ENCODE measurements at places on chromosomes 5 and 9.

DNA sequence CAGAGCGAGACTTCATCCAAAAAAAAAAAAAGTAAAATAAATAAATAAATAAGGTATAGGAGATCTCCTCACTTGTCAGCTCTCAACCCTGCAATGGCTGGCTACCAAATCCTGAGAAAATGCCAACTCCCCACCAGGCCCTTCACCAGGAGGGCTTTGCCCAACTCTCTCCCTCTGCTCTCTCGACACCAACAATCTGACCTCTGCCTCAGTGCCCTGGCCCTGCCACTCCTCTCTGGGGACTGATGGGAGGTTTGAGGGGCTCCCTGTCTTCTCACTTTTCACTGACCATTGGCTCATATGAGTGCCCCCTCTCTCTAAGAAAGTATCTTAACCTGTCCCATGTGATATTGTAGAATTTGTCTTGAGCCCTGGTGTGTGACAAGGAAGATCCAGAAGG lies 52.6 kb upstream of the SH3PXD2B start:
- DNase-seq: no peak

GRCh38 chr5:10354048-10354872 lies 765 bp downstream of the MARCHF6 start:
- peak; percentile 83 for DNase-seq

DNA sequence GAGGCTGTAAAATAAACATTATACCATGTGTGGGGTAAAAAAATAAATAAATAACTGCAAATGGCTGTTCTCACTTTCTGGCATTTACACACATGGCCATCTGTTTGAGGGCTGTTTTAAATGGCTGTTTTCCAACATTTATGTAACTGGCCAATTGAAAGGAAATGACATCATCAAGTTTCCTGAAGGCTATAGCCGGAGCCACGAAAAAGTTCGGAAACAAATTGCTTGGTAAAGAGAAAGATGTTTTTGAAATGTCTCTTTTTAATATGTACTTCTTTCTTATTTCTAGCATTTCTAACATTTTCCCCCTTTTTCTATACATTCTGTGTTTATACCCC lies 95.4 kb upstream of the DAB2 start:
- DNase-seq: no peak

DNA sequence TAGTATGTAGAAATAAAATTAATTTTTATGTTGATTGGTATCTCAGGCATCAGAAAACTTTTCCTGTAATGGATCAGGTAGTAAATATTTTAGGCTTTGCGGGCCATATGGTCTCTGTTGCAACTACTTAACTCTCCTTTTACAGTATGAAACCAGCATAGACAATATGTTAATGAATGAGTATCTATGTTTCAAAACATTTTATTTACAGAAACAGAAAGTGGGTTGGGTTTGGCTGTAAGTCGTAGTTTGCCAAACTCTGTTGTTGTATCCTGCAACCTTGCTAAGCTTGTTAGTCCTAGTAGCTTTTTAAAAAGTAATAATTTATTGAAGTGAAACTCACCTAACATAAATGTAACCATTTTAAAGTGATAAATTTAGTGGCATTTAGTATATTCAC lies 132.1 kb downstream of the NR3C1 start:
- no peak for DNase-seq

- DNase-seq: no peak
These were observed 270.4 kb upstream of the TUT7 start for GRCh38 chr9:86624630-86625029.

DNA sequence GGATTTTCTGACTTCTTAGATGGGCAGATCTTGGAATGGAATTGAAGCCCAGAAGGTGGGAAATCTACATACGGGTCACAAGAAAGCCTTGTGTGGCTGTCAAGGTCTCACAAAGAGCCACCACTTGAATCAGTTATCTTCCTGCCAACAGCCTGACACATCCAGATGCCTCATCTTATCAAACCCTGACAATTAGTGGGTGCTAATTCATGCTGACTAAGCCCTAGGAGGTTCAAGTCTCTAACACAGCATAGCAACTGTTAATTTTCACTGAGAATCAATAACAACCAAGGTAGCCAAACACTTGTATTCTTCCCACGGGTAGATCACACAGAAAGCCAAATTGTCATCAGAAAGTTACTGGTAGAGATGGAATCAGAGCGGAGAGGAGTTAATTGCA lies 222.2 kb downstream of the TMEM167A start:
- no peak for DNase-seq

- no peak for DNase-seq
These were observed 168.1 kb upstream of the MAP3K1 start for GRCh38 chr5:56647099-56647850.

GRCh38 chr9:123269281-123269680 lies 895 bp upstream of the STRBP start:
- DNase-seq: no peak

GRCh38 chr5:2534251-2534650 lies 217.2 kb downstream of the IRX2 start:
- DNase-seq: no peak

- no peak for DNase-seq
These were observed 88.9 kb downstream of the CDK5RAP2 start for GRCh38 chr9:120490888-120491595.

- DNase-seq: no peak
These were observed 329.2 kb downstream of the OSTF1 start for GRCh38 chr9:75417471-75417870.

DNA sequence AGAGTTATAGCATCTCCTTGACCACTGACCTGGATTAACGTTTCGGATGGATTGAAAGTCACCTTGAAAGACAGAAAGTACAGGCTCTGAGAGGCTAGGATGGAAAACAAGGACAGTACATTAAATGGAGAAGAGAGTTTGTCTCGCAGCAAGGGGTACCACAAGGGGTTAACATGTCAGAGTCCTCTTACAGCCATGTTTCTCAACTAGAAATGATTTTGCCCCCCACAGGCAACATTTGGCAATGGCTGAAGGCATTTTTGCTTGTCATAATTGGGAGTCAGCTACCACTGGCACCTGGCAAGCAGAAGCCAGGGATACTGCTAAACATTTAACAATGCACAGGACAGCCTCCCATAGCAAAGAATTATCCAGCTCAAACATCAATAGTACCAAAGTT lies 90.8 kb upstream of the EQTN start:
- DNase-seq: no peak
